ENCODE measurements at places on chromosomes 6 and 20.

DNA sequence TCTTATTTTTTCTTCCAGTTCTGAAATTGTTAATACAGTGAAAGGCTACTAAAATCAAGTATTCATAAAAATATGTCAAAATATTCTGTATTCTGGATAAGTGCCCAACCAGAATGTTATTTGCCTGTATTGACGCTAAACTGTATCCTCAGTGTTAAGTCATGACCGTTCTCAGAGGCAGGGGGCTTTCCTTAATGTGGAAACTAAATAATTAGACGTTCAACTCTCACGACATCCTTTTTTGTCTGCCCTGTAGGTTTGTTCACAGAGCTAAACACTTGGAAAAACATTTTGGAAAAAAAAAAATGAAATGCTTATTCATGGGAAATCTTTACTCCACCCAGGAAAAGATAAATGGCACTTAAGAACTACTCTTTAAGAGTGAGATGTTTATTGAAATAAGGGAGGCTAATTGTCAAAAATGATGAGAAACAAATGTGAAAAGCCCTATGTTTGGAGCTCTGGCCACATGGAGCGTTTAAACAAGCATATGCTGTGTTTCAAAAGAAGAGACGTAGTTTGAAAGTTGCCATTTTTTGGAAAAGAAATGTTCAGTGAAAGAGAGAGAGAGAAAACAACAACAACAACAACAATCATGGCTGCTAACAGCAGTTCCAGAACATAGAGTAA, 453.1 kb upstream of the MARCKS start:
- no peak for DNase-seq

DNA sequence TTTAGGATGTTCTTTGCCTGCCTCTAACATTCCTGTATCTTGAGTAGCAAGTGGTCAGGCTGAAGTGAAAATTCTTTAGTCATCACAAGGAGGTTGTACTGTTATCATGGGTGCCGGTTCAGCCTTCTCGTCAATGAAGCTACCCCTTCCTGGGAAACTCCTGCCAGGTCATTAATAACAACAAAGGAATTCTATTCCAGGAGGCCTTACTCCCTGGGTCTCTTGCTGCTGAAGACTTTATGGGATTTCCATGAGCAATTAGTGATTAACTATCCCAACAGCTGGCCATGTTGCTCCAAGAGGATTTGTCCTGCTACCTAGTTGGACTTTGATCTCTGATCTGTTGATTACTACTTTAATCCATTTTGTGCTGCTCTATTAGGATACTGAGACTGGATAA, 62.7 kb upstream of the ELOVL5 start:
- no peak for DNase-seq

DNA sequence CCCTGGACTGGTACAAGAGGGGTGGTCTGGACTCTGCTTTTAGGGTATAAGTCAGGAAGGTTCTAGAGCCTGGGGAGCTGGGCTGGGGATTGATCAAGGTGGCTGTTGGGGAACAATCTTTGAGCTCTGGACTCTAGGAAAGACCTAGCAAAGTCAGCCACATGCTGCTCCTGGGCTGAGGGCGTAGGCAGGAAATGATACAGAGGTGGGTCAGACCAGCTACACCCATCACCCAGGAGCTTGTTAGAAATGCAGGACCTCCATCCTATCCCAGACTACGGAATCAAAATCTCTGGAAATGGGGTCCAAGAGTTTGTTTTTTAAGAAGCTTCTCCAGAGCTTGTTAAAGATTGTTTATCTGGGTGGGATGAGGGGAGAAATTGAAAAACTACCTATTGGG, 9.4 kb downstream of the ADTRP start:
- DNase-seq, result no peak

GRCh38 chr20:49924247-49924646, 8.9 kb upstream of the SPATA2 start:
- no peak for DNase-seq

- no peak for DNase-seq
Measured at GRCh38 chr20:63795178-63795830, 35.8 kb downstream of the ZBTB46 start.

- no peak for DNase-seq
Measured at GRCh38 chr20:62132421-62132820, 10.1 kb downstream of the LSM14B start.

DNA sequence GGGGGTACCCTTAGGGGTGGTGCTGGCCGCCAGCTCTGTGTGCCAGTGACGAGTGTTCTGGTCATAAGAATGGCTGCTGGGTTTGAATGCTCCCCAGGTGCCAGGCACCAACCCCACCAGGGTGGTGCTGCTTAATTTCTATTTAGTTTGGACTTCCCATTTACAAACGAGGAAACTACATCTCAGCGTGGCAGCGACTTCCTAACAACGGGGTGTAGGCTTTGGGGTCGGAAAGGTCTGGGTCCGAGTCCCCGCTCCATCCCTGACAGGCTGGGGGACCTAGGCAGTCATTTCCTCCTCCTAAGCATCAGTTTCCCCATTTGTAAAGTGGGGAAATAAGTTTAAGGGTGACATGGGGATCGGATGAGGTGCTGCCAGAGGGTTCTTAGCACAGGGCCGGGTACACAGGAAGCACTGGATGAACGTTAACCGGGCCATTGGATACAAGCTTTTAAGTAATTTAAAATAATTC, 30.3 kb downstream of the CEBPB start:
- DNase-seq, result no peak

DNA sequence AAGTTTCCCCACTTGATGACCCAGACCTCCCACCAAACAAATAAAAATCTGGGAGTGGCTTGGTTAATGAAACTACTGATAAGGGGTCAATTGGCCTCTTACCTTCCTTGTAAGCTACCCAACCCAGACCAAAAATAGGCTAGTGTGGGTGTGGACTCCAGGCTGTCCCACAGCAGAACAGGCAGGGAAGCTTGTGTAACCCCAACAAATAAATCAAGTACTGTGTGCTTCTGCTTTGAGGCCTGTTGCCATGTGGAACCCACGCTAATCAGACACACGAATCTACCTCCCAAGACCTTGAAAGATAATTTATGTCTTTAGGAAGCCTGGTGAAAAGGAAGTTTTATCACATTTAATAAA, 33.7 kb upstream of the PAQR8 start:
- DNase-seq, result no peak

- no peak for DNase-seq
Measured at GRCh38 chr6:129212081-129212480, 329.1 kb downstream of the LAMA2 start.

DNA sequence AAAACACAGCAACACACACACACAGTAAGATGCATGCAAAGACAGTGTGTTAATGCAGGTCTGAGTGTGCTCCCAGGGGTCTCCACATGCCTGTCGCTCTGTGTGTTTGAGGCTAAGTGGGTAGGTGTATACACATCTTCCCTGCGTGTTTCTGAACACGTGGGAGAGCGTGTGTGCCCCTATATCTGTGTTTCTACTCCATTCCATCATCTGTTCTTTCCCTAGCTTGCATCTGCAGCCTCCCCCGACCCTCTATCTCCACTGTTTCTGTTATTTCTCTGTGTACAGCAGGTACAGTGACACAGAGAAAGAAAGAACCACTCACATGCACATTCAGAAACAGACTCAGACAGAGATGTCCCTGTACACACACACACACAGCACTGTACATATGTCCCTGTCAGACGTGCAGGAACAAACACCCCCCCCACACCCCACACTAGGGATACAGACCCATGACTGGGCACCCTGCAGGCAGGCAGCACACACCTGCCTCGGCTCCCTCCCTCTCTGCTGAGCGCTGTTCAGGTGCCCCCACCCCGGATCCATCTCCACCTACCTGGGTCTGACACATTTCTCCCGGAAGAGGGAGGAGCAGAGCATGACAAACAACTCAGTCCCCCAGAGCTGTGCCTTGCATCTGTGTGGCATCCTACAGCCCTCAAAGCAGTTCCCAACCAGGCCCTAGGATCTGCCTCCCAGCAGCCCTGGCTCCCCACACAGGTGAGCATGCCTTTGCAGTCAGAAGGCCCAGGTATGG, 27.6 kb downstream of the KCNK15 start:
- no peak for DNase-seq

DNA sequence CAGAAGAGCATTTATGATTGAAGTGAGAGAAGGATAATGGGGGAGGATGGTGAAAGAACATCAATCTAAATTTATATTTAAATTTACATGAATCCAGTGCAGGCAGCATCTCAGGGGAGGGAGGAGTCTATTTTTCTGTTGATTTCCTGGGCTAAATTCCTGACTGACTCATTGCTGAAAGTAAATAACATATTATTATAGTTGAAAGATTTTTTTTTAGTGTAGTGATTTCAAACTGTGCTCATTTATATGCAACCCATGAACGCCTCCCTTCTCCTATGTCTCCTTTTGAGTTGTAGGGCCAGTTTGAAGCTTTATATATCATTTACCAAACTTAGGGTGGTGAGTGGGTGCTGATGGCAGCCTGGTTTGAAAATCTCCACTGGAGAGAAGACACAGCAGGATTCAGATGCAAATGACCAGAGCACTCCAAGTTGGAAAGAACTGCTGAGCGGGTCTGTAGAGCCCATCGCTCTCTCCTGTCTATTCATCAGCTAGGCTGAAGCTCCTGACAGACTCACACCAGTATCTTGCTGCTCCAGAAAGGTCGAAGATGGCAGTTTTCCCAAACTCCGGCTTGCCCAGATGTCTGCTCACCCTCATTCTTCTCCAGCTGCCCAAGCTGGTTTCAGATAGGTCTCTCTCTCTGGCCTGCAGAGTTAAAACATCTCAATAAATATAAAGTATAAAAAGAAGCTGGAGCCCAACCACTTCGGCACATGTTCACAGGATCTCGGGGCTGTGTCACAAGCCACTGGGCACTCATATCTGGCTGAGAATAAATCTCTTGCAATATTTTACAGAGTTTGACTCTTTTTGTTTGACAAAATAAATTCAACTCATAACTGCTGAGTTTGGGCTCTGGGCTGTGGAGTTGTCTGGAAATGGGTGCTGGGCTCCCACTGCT, 18.3 kb downstream of the BTN2A1 start:
- no peak for DNase-seq
